ENCODE measurements at places on chromosomes 3 and 15.

DNA sequence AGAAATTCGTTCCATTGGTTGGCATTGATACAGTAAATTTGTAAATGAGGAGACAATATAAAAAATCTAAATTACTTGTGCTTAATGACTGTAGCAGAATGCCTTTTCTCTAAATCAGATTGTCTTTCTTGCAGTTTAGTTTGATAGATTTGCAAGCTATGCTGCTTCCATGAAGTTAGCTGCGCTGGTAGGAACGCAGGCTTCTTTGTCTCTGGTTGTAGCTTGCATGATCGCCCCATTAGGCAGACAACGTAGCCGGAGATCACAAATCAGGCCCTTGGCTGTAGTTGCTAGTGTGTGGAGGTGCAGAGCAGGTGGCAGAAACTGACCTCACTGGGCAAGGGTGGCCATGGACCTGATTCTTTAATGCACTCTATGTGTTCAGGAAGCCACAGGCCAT is 6.1 kb downstream of the ZIC1 start:
- DNase-seq = no peak

- DNase-seq = no peak
Measured at GRCh38 chr3:59567661-59568060, 517.8 kb upstream of the CFAP20DC start.

GRCh38 chr15:82572311-82572710 is 32.1 kb upstream of the RPS17 start:
- no peak for DNase-seq

- no peak for DNase-seq
Measured at GRCh38 chr15:45084163-45084562, 29.8 kb downstream of the DUOX2 start.

- DNase-seq = no peak
Measured at GRCh38 chr3:196336319-196337145, 1.7 kb downstream of the TM4SF19 start.

DNA sequence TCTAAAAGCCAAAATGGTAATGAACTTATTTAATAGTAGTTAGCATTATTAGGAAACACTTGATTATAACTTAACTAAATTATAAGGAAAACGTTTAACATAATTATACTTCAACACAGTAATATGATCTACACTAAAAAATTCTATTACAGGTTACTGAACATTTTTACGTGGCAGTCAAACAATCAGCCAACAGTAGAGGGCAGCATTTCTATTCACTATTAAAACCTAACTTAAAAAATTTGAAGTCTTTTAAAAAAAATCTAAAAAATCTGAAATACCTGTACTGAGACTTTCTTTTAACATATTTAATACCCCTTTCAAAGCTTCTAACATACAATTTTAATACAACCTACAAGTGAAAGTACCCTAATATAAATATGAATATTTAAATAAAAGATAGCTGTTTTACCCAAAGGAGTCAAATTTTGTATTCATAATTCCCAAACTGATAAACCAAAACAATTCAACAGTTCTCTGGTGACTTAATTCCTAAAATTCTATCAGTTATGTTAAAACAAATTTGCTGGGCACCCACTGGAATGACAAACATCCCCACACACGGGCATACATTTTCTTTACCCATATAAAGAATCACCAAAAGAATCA is 41.5 kb downstream of the DLG1 start:
- DNase-seq = peak; percentile 34
